ENCODE measurements at places on chromosomes 2 and 18.

- DNase-seq: no peak
Measured at GRCh38 chr18:40985436-40985835, 969.6 kb upstream of the PIK3C3 start.

GRCh38 chr2:129756276-129756675 lies 223.2 kb upstream of the RAB6C start:
- no peak for DNase-seq

DNA sequence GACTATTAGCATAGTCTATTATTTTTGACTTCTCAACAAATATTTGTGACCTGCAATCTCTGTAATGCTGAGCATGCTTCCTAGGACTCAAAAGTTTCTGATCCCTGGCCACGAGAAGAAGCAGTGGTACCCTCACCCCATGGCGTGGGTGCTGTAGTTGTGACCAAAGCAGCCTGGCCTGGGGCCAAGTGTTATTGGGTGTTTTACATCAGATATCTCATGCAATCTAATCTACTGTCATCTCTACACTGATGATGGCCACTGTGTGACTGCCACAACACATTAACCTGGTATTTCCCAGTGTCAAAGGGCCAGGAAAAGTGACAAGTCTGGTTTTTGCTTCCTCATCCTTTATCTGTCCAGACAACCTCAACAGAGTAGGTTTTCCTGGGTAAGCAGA lies 80.8 kb upstream of the WIPF1 start:
- no peak for DNase-seq

DNA sequence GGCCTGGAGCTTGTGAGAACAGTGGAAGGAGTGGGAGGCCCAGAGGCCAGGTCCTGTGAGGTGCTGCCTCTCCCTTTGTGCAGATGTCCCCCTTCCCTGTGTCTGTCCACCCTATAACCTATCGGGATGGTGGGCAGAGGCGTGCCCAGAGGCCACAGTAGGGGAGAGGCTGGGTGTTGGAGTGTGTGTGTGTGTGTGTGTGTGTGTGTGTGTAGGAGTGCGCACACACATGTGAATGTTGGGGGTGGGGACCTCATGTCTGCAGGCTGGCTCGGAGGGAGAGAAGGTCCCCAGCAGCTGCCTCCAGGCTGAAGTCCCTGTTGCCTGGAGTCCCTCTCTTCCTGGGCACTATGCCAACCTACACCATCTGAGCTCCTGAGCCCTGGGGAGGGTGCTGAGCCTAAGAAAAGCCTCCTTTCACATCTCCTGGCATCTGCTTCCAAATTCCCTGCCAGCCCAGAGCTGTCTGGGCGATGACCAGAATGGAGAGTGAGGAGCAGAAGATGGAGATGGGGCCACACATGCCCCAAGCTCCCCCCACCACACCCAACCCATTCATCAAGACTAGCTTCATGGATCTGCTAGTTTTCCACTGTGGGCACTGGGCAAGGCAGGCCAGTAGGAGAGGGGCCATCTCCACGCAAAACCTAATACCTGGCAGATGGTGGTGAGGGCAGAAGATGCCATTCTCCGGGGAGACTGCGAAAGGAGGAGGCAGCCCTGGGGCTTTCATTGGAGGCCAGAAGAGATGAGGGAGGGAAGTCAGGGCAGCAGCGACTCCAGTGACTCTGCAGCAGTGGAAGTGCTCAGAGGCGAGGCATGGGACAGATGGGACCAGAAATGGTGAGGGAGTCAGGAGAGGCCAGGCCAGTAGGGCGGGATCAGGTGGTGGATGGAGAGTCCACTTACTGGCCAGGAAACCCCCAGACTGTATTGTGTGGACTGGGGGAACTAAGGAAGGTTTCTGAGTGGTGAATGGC lies 20.3 kb downstream of the KCNK3 start:
- DNase-seq: peak; percentile 35

DNA sequence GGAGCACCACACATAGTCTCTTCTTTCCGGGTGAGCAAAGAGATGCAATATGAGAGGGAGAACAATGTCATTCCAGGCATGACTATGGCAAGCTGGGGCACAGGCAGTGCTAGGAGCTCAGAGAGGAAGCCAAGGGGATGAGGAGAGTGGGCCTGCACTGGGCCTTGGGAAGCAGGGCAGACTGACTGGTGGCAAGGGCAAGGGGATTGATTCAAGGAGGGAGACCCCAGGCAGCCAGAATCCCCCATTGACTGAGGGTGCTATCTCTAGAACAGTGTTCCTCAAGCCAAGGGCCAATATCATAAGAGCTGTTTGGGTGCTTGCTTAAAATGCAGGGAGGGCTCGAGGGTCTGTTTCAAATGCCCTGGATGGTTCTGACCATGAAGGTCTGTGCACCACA lies 36.1 kb downstream of the MARCO start:
- no peak for DNase-seq

DNA sequence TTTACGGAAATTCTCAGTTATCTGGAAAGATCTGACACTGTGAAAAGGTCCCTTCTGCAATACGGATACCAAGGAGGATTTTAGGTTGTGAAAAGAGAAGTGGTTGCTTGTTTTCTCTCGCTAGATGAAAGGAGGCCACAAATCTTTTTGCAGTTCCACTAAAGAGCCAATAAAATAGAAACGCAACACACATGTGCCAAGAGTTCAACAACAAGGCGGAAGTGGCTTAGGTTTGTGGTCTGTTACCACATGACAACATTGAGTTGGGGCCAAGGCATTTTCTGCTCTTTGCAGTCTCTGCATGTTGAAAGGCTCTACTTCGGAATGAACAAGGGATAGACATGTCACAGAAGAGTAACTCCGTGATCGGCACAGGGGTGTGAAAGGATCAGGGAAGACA lies 115.7 kb upstream of the OSR1 start:
- peak; percentile 72 for DNase-seq

GRCh38 chr18:7902399-7902839 lies 335.3 kb downstream of the PTPRM start:
- DNase-seq: peak; percentile 94

DNA sequence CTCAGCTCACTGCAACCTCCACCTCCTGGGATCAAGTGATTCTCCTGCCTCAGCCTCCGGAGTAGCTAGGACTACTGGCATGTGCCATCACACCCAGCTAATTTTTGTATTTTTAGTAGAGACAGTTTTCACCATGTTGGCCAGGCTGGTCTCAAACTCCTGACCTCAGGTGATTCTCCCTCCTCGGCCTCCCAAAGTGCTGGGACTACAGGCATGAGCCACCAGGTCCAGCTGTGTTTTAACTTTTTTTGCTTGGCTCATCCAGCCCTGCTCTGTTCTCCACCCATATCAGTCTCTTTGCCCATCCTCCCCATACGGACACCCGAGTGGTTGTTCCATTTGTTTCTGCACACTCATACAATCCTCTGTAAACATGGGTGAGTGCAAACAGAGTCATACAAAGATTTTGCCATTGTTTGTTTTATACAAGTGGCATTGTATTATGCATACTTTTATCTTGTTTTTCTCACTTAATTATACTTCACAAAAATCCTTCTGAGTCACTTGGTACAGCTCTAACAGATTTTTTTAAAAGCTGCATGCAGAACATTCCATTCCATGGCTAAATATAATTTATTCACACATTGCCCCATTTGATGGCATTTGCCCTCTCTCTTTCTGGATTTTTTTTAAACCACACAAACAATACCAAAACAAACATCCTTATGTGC lies 5.3 kb downstream of the APOB start:
- DNase-seq: peak; percentile 92

- DNase-seq: no peak
Measured at GRCh38 chr18:22701795-22702194, 231.3 kb upstream of the RBBP8 start.

GRCh38 chr2:102114851-102115497 lies 27.6 kb upstream of the IL1R1 start:
- no peak for DNase-seq

- DNase-seq: no peak
Measured at GRCh38 chr2:104969564-104969963, 68.3 kb upstream of the MRPS9 start.

GRCh38 chr2:38243186-38243880 lies 133.7 kb downstream of the ATL2 start:
- DNase-seq: peak; percentile 8

DNA sequence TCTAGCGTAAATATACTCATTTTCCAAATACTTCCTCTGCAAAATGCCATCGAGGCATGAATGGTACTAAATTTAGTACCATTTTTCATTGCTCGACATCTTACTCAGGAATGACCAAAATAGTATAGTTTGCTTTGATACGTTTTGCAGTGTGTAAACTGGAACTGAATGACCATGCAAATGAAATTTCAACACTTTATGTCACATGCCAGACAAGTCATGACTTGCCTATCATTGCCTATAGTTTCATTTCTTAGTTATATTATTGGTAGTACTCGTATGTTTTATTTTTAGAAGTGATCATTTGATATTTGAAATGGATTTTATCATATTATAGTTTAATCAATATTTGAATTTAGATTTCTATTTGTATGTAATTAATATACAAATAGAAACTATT lies 9.1 kb downstream of the MSTN start:
- DNase-seq: no peak

GRCh38 chr2:227407591-227408151 lies 19.9 kb upstream of the SCYGR1 start:
- peak; percentile 54 for DNase-seq

GRCh38 chr2:177322801-177323261 lies 58.3 kb upstream of the NFE2L2 start:
- DNase-seq: no peak

DNA sequence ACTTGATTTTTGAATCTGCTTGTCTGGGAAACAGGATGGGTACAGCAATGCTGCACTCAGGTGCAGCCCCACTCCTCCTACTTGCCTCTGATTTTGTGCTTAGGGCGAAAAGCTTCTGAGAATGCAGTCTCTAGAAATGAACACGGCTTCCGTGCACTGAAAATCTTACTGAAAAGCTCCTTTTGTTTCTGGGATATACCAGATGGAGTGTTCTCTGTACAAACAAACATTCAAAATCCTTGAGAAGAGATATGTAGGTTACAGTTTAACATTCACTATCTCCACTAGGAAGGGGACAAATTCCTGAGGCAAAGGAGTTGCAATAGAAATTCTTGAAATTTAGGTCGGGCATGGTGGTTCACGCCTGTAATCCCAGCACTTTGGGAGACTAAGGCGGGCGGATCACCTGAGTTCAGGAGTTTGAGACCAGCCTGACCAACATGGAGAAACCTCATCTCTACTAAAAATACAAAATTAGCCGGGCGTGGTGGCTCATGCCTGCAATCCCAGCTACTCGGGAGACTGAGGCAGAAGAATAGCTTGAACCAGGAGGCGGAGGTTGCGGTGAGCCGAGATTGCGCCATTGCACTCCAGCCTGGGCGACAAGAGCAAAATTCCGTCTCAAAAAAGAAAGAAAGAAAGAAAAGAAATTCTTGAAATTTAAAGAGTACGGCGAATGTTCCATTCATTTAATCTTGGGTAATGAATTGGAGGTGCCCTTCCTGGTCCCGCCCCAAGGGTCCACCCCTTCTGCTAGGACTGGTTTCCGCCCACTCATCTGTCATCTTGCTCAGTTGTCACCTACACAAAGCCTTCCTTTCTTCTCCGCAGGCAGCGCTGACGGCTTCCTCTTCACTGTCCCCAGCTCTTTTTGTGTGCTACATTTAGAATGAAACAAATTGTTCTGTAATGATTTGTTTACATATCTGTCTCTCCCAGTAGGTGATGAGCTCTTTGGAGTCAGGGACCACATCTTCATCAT lies 92.4 kb downstream of the SOCS6 start:
- no peak for DNase-seq

- DNase-seq: no peak
Measured at GRCh38 chr18:10759241-10759640, 233.4 kb downstream of the NAPG start.

DNA sequence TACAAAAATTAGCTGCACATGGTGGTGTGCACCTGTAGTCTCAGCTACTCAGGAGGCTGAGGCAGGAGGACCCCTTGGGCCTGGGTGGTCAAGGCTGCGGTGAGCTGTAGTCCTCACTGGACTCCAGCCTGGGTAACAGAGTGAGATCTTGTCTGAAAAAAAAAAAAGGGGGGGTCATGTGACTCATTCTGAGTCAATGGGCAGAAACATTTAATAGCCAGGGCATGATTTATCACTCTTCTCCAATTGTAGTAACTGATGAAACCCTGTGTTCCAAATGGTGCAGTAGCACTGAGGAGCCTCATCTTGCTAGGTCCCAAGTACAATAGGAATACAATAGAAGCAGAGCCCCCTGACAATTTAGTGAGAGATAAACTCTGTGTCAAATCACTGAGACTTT lies 78.9 kb upstream of the CCDC68 start:
- DNase-seq: no peak

- no peak for DNase-seq
Measured at GRCh38 chr2:241891315-241891987, 21.9 kb downstream of the RTP5 start.

- peak; percentile 88 for DNase-seq
Measured at GRCh38 chr2:74833418-74834233, at the start of gene HK2. HK2 (plus strand) TSS chr2:74834127; CDS start chr2:74834581, 454 bp downstream.

- no peak for DNase-seq
Measured at GRCh38 chr2:101374821-101375561, 12.3 kb downstream of the CREG2 start.

DNA sequence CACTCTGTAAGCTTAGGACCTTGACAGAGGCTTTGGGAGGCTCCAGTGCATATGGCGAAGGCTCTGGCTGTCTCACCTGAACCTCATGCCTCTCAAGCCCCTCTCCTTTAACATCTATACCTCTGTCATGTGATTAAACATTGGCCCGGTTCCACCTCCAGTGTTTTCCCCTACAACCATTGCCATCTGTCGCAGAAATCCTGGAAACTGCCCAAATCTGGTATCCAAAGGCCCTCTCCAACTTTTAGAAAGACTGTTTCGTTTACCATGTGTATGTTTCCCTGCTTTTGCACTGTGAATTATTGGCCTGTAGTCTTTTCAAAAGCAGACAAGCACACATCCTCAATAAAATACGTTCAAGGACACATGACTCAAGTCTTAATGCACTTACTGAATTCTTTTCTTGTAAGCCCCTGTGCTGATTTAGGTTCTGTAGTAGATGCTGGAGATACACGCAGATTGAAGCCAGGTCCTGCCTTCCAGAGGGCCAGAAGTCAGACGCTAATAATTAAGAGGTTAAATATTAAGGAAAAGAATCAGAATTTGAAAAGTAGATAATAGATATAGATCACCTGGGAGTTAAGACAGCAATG lies 386.4 kb upstream of the SLC14A2 start:
- DNase-seq: no peak

DNA sequence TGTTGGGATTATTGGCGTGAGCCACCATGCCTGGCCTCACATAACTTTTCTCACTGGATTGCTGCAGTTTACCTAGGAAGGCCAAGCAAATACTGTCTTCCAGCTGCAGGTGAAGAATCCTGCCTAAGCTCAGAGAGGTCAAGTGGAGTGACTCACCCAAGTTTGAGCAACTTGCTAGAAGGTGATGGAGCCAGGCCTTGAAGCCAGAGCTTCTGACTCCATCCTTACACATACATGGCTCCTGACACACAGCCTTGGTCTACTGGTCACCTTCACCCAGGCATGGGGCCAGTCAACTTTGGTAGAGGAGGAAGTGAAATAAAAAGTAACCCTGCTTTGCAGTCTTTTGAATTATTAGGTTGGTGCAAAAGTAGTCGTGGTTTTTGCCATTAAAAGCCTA lies 93.5 kb downstream of the VWA3B start:
- no peak for DNase-seq

- DNase-seq: no peak
Measured at GRCh38 chr2:149544692-149545091, 42.9 kb downstream of the MMADHC start.

- DNase-seq: no peak
Measured at GRCh38 chr2:128057334-128057733, 29.5 kb upstream of the SAP130 start.

Measured in fibroblast of gingiva (primary cell).